CD14-positive monocyte (primary cell): ENCODE measurements at places on chromosomes 3 and 15.

GRCh38 chr3:193498215-193498614 lies 56.5 kb downstream of the ATP13A4 start:
- DNase-seq, result peak; percentile 48

- no peak for DNase-seq
Measured at GRCh38 chr15:95277266-95277665, 1045.9 kb downstream of the MCTP2 start.

- DNase-seq, result no peak
Measured at GRCh38 chr3:65568497-65568896, 470.2 kb downstream of the MAGI1 start.

GRCh38 chr3:156160647-156161046 lies 40.3 kb downstream of the KCNAB1 start:
- DNase-seq, result no peak

DNA sequence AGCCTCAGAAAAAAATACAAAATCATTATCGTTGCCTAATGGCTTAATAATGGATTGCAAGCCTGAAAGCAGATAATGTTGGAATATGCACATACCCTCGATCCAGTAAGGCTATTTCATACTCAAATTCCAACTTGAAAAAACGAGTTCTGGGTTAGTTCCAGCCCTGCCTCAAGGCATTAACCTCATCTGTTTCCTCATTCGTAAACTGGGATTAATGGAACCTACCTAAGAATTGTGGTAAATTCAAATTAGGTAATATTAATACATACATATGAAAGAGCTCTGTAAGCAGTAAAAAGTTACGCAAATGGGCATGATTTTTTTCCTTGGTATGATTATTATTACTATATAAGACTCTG lies 107.5 kb downstream of the SRGAP3 start:
- no peak for DNase-seq

- no peak for DNase-seq
Measured at GRCh38 chr3:94904156-94904674, 841.4 kb downstream of the NSUN3 start.
